Activated naive CD8-positive, alpha-beta T cell treated with anti-CD3 and anti-CD28 coated beads, Interleukin-2, amount 50 U/mL, for 24 hours (primary cell): ENCODE measurements at places on chromosomes 11 and 22.

DNA sequence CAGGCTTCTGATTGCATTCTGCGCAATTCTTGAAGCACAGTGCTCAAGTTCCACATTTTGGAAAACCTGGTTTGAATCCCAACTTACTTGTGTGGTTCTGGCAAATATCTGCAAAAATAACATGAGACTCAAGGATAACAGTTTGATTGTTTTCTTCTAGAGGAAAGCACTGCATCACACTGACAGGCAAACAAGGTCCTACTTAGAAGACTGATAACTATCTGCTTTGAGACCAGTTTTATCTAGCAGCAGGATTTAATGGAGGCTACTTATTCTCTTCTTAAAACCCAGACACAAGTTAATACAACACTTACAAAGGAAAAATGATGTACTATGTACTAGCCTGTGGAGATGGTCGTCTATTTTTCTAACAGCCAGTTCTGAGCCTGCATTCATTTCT is 41.4 kb downstream of the RIC3 start:
- no peak for DNase-seq

GRCh38 chr11:9219572-9219971 is 45.6 kb downstream of the DENND5A start:
- no peak for DNase-seq

GRCh38 chr11:58958500-58958899 is 19.2 kb downstream of the GLYATL1 start:
- DNase-seq, result peak; percentile 52

GRCh38 chr11:64360448-64360921 is 1.5 kb downstream of the RPS6KA4 start:
- no peak for DNase-seq

GRCh38 chr11:112481893-112482292 is 221.2 kb upstream of the PLET1 start:
- no peak for DNase-seq

DNA sequence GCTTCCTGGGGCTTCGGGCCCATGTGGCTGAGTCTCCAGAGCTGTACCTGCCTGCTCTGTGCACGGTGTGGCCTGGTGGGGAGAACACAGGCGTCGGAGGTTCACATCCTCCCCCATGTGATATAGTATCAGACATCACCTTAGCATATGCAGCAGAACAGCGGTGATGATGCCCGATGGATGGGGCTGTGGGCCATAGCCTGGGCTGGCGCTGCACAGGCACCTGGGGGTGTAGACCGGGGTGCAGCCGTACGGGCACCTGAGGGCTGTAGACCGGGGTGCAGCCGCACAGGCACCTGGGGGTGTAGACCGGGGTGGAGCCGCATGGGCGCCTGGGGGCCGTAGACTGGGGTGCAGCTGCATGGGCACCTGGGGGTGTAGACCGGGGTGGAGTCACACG is 29.2 kb downstream of the NADSYN1 start:
- no peak for DNase-seq

GRCh38 chr22:37190262-37190780 is 2.3 kb upstream of the C1QTNF6 start:
- no peak for DNase-seq

- DNase-seq, result no peak
Measured at GRCh38 chr22:49088801-49089791, 738.6 kb downstream of the BRD1 start.

GRCh38 chr22:47705350-47705749 is 942.9 kb downstream of the TBC1D22A start:
- no peak for DNase-seq

DNA sequence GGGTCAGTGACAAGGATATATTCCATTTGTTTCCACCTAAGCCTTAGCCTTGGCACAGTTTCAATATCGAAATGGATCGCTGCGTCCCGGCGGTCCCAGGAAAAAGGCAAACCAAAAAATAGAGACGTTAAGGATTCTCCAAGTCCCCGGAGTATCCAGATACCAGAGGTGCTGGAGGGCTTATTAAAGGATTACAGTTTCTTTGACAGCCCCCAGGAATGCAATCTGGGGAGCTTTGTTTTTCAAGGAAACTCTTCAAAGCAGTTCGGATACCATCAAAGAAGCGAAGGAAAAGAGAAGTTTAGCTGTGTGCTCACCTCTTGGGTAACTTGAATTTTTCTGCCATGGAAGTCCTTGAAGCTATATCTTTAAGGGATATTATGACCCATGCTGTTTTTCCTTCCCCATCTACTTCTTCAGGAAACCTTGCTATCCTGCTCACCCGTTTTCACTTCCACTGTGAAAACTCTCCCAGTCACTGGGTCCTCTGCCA is 600 bp upstream of the GPR83 start:
- DNase-seq, result no peak

- DNase-seq, result no peak
Measured at GRCh38 chr22:50207383-50208140, 6.8 kb downstream of the SELENOO start.

- no peak for DNase-seq
Measured at GRCh38 chr11:61764606-61765260, 12.3 kb downstream of the MYRF start.

GRCh38 chr11:68472778-68473177 is 12.2 kb downstream of the PPP6R3 start:
- no peak for DNase-seq

- DNase-seq, result no peak
Measured at GRCh38 chr22:19138217-19139000, 6.0 kb downstream of the ESS2 start.

DNA sequence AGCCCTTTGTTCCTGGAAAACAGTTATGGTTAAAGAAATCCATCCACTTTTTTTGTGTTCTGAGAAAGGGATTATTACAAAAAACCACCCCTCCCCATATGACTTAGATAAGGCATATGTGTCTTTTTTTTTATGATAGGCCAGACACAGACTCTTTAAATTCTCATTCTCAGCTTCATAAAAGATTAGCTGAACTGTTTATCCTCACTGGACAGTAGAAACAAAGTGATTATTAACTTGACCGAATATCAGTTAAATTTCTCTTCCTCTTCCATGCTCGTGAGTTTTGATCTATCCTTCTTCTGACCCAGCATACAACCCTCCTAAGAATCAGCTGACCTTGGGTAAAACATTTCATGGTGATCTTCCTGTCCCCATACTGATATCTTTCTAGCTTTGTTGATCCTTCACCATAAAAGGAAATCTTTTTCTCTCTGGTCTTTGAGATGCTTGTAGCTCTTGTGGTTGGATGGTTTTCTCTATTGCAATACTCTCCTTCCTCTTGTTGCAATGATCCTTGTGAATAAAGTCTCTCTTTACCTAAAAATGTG is 26.2 kb downstream of the OR2AG2 start:
- DNase-seq, result no peak

- no peak for DNase-seq
Measured at GRCh38 chr11:5007561-5007960, 12.9 kb downstream of the OR51L1 start.

DNA sequence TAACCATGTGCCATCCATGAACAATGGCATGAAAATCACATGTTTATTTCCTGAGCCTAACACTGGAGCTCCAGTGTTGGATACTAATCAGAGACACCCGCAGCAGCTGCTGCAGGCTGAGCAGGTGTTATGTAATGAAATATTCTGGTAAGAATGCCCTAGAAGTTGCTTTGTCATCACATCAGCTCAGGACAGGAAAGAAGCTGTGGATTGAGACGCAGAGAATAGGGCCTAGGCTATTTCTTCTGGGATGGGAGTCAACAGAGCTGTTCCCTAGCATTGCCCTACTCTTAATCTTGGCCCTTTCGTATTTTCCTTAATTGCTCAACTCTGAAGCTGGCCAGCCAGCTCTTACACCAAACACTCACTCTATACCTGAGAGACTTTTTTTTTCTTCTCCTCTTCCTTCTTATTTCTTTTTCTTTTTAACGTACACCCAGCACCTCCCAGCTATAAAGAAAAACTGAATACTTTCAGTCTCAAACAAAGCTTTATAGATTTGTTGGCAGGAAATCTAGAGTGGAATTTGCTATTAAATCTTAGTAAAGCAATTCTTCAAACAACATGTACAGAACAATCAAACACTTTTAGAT is 31.9 kb downstream of the RASSF10 start:
- no peak for DNase-seq

DNA sequence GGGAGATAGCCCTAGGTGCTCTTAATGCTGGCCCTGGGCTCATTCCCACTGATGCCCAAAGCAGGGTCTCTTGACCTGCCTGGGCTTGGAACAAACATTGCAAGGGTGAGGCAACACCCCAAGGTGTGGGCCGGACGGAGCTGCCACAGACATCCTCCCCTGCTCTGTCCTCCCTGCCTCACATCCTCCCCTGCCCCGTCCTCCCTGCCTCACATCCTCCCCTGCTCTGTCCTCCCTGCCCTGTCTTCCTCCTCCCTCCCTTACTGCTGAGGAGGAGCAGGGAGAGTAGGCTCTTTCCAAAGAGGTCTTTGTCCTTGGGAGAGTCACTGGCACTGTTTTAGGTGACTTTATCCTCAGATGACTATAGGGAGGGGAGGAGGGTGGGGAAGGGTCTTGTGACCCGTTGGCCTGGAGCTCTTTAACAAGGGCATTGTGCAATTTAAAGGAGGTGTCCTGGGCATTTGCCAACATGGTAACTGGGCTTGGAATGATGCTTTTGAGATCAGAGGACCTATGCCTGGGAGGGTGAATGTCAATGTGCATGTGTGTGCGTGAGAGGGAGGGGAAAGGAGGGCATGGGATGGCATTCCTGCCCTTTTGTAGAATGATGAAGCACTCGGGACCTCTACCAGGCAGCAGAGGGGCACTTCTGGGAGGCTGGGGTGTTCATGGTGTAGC is 700 bp downstream of the FAM180B start:
- DNase-seq, result no peak

DNA sequence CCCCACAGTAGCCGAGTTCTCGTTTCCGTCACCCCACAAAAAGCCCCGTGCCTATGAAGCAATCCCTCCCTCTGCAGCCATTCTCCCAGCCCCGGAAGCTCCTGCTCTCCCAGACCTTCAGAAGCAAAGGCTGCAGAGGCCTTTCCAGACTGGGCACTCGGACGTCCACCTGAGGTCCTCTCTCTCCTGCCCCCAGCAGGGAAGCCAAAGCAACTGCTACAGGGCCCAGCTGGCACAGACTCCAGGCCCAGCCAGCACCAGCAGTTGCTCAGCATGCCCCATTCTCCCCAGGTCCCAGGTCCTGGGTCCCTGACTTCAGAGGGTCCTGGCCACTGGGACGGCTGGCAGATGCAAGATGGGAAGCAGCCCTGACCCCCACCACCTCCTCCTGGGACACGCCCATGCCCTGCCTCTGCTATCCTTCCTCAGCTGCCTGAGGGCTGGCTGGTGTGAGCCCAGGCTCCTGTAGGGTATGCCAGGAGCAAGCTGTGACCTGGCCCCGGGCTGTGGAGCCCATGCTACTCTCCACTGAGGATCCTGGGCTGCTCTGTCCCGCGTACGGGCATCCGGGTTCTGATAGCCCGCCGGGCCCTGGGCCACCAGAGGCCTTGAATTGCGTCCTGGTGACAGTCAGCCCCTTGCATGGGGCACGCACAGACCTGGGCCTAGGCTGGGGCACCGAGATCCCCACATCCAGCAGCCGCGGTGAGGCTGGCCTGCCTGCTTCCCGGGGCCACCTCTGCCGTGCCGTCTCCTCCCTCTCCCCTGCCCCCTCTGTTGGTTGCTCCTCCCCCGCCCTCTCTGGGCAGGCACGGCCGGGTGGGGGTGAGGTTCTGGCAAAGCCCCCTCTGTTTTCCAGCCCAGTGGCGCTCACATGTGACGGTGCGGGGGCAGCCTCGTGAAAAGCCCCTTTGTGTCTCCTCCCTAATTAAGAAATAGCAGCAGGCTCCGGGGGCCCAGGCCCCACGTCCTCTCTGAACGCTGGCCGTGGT is 1310.3 kb downstream of the BRD1 start:
- DNase-seq, result no peak

GRCh38 chr11:26743622-26744021 is 21.8 kb upstream of the SLC5A12 start:
- DNase-seq, result no peak

- DNase-seq, result peak; percentile 78
Measured at GRCh38 chr22:43945632-43946383, 9.4 kb upstream of the SAMM50 start.

GRCh38 chr11:92480499-92480898 is 255.9 kb downstream of the FAT3 start:
- DNase-seq, result no peak

GRCh38 chr11:74157169-74157568 is 13.6 kb downstream of the C2CD3 start:
- no peak for DNase-seq

GRCh38 chr11:103436131-103436770 is 327.0 kb downstream of the DYNC2H1 start:
- no peak for DNase-seq

- DNase-seq, result no peak
Measured at GRCh38 chr11:2698386-2699184, 1.2 kb downstream of the KCNQ1OT1 start.

- DNase-seq, result no peak
Measured at GRCh38 chr22:26265909-26266308, 96.6 kb downstream of the SEZ6L start.

DNA sequence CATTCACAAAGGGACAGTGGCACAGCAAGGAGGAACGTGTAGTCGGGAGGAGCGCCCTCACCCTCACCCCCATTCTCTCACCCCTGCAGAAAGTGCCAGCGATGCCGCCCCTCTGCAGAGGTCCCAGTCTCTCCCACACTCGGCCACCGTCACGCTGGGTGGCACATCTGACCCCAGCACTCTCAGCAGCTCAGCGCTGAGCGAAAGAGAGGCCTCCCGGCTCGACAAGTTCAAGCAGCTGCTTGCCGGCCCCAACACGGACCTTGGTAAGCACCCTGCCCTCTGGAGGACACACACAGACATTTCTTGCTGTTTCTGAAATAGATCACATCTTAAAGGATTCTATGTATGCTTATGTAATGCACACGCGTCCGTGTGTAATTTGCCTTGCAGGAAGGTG is 34.9 kb downstream of the TBC1D22A start:
- no peak for DNase-seq

DNA sequence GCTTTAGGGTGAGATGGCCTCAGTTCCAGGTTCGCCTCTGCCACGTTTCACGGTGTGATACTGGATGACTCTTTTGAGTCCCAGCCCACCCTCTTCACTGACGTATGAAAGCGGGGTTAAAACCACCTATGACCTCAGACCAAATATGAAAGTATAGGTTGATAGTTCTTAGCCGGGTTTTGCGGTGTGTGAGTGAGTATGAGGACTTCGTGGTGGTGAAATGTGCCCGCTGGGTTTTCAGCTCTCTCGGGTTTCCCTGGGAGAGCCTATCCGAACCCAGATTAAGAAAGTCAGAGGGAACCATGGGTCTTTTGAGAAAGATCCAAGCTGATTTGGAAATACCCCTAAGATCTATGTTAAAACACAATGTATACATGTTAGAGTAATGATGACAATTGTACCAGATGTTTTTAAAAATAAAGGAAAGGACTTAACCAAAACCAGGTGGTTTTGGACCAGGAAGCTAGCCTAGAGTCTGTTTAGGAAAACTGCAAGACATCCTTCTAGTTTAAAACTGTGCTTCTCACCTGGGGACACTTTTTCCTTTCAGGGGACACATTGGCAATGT is 25.8 kb upstream of the ST3GAL4 start:
- DNase-seq, result no peak

GRCh38 chr22:29762263-29762662 is 4.5 kb downstream of the ZMAT5 start:
- no peak for DNase-seq

GRCh38 chr11:97610854-97611253 is 1221.0 kb downstream of the JRKL start:
- DNase-seq, result no peak

- DNase-seq, result no peak
Measured at GRCh38 chr22:35051013-35051535, 14.9 kb upstream of the ISX start.
